Stimulated activated naive B cell treated with anti-CD40 and anti-IgM and Interleukin-4, amounts not matched to agents 10 μg/mL and 1 μg/mL and 100 μg/mL, for 72 hours (primary cell): ENCODE measurements at places on chromosomes 1 and 21.
A peak's percentile ranks its signal among the peaks of the same experiment; 100 is the strongest.

GRCh38 chr1:117412472-117412871 is 45.2 kb downstream of the MAN1A2 start:
- no peak for DNase-seq

DNA sequence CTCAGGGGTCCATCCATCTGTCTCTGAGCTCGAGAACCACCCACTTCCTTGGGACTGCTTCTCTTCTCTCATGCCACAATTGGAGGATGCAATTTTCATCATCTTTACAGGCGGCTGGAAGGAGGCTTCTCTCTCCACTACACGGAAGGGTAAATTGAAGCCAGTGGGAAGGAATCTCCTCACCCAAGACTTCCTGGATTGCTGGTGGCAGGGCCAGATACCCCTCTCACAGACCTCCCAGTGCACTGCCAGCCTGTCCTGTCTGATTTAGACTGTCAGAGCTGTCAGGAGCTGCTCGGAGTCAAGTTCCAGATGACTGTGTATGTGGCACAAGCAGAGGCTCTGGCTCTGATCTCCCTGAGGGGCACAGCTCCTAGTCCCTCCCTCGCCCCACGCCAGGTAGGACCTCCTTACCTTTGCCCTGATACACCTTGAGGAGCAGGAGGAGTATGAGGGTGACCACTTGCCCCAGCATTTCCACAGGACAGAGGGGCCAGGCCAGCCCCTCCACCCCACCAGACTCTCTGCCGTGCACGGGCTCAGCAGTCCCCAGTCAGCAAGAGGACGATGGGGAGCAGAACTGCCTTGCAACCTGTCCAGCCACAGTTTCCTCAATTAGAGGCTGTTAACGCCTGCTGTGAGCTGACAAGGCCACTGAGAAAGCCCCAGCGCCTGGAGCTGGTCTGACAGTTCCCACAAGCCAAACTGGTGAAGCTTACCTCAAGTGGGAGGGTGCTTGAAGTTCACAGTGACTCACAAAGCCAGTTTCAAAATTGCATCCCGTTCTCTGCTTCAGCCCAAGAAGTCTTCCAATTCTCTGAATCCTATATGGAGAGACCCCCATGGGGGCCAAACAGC is at the start of gene CD244:
CD244 (minus strand) TSS at position 685 of the 858 bp plus-strand sequence; CDS start at position 475, 210 bp downstream.
- peak; percentile 53 for DNase-seq

DNA sequence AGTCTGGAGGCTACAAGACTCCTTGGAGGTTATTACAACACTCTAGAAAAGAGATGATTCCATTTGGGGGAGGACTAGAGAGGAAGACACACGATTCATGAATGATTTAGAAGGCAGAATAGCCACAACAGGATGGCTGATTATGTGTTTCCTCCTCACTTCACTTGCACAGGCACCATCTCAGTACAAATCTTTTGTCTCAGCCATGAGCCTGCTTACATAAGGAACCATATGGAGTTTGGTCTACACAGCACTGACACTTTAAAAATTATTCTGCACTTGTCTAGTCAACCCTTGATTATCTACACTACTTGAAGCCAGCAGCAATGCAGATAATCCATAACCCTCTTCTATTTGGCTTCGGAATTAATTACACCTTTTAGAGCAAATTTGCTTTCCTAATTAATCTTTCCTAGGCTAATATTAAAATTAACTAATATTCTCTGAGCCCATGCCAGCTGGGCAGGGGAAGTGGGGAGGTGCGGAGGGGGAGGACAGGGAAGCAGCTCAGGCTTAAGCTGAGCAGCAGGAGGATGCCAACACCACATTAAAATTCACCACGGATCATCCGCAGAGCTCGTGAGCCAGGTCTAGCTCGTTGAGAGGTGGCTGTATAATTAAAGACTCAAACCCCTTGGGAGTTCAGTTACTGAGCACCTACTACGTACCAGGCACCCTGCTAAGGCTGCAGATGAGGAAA is 3.2 kb upstream of the LEMD1 start:
- DNase-seq = no peak

GRCh38 chr1:199982606-199983005 is 44.9 kb upstream of the NR5A2 start:
- DNase-seq = no peak

DNA sequence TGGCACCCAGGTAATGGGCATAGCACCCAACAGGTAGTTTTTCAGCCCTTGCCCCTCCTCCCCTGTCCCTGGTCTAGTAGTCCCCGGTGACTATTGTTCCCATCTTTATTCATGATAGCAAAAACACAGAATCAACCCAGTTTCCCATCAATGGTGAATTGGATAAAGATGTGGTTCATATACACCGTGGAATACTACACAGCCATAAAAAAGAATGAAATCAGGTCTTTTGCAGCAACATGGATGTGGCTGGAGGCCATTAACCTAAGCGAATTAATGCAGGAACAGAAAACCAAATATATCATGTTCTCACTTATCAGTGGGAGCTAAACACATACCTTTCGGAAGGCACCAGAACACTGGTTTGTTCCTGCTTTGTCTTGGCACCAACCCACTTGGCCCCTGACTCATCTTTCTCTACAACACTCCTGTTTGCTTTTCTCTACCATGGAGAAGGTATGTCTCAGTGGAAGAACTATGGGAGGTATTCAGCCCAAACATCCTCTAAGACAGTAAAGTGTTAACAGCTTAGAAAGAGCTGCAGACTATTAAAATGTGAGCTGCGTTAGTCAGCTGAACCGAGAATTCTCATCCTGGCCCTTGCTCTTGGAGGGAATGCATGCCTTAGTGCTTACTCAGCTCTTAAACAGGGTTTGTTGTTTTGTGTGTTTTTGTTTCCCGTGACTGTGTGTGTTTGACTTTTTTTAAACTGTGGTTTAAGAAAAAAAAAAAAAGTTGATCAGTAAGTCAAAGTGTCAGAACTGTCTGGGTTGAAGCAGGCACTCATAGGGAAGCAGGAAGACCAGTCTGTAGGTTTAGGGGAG is 203.0 kb downstream of the TOMM20 start:
- no peak for DNase-seq

GRCh38 chr1:15696956-15697521 is 12.9 kb downstream of the PLEKHM2 start:
- DNase-seq = peak; percentile 80

DNA sequence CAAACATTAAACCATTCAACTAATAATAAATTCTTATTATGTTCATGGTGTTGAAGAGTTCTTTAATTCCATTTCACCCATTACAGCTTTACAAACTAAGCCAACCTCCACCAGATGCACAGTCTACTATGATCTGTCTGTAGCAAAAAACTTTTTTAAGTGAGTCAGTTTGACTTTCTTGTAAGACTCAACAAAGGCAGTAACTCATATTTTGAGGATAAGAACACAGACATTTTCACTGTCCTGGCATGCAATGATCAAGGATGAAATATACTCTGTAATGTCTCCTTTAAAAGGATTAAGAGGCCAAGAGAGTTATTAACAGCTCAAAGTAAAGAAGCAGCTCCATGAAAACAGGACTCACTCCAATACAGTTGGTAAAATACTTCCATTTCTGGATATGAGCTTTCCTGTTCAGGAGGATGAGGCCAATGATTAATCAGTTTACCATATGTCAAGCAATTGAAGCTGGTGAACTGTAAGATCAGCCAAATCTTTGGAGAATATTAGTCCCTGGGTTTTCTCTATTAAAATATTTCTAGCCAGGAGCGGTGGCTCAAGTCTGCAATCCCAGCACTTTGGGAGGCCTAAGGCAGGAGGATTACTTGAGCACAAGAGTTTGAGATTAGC is 20.6 kb downstream of the XKR8 start:
- DNase-seq = no peak
